Left ventricle myocardium superior (tissue), 1 donor: ENCODE measurements at places on chromosomes 13 and 19. TPM values are rescaled to one million over a fixed set of nuclear protein-coding genes. Genes with fewer than 3 reads are reported as not detected.

The ELSPBP1 gene
- total RNA-seq, result not detected

The CGB3 gene
- total RNA-seq, result not detected

The ICAM5 gene
- total RNA-seq, result 0.32 TPM

- DNase-seq, result peak; percentile 76
Observed at GRCh38 chr19:5282901-5283300, 57.7 kb downstream of the PTPRS start.

DNA sequence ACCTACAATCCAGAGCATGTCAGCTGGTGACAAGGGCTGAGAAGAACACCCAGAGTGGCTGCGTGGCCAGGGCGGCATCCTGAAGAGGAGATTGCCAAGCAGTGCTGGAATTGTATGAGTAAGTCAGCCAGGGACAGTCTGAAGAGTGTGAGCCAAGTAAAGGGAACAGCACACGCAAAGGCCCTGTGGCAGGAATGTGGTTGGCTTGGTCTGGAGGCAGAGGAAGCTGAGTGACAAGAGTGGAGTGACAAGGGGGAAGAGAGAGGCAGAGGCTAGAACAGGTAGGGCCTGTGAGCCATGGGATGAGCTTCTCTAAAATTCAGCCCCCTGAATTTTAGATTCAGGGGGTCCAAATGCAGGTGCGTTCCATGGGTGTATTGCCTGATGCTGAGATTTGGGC lies 53.7 kb upstream of the UQCRFS1 start:
- no peak for DNase-seq

DNA sequence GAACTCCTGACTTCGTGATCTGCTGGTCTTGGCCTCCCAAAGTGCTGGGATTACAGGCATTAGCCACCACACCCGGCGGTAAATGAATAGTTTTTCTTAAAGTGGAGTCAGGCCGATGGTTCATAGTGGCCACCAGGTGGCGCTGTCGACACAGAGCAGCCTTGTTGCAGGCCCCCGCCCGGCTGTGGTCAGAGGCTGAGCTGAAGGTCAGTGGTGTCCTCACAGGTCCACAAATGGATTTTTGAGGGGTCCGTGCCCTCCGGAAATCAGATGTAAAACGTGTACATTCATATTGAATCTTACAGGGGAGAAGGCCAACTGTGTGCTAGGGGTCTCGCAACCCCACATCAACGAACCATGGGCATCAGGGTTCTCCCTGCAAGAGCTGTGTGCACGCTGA lies 13.4 kb upstream of the WDR18 start:
- DNase-seq, result no peak
